RCC 7860 (cell line): ENCODE measurements at places on chromosomes 2 and 18.

DNA sequence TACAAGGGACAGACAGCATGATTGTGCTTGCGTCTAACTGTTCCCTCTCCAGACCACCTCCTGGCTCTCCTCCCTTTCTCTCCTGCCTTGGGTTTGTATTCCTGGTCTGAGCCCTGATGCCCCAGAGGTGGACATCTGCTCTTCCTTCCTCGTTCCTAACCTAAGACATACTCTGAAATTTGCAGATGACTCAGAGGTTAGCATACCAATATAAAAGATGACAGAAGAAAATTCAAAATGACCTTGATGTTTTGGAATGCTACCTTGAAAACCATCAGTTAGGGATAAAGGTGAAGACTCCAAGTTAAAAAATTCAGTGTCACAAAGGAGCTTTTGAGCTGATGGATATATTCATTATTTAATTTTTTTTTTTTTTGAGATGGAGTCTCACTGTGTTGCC, 12.9 kb downstream of the SMYD1 start:
- DNase-seq: no peak

GRCh38 chr2:8138923-8139667, 542.8 kb upstream of the ID2 start:
- DNase-seq: no peak

DNA sequence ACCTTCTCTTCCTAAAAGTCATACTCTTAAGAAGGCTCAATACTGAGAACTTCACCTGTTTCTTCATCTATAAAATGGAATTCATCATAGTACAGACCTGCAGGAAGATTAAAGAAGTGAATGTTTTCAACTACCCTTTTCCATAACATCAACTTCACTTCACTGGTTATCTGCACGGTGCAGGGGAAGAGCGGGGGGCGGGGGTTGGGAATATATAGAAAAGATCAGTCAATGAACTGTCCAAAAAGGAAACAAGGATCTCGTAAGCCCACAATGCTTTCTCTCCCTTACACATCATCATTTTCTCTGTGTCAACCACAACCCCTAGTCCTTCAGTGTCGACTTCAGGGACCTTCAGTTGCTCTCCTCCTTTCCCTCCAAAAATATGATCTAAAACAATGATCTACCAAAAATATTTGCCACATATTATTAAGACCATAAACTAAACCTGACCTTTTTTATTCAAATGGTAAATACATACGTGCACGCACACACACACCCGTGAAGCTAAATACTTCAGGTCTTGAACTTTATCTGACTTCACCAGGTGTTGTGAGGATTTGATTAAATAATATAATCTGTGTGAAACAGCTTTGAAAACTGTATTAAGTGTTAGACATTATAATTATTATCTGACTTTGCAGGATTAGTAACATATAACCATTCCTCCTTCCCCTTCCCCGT, 4.9 kb downstream of the MBOAT2 start:
- DNase-seq: no peak

DNA sequence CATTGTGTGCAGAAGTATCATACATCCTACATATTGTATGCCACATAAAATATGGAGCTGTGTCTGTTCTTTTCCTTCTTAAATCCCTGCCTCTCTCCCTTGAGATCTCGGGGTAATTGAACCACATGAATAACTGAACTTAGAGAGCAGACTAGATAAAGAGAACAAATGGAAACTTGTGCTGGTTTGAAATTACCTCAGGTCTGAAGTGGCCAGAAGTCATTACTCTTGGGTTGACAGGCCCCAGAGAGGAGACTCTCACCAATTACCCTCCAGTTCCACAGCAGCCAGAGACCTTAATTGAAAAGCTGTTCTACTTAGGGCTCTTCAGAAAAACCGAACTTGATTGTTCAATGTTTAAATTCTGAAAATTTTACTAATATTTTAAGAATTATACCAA, 5.0 kb upstream of the ADAM17 start:
- DNase-seq: no peak

DNA sequence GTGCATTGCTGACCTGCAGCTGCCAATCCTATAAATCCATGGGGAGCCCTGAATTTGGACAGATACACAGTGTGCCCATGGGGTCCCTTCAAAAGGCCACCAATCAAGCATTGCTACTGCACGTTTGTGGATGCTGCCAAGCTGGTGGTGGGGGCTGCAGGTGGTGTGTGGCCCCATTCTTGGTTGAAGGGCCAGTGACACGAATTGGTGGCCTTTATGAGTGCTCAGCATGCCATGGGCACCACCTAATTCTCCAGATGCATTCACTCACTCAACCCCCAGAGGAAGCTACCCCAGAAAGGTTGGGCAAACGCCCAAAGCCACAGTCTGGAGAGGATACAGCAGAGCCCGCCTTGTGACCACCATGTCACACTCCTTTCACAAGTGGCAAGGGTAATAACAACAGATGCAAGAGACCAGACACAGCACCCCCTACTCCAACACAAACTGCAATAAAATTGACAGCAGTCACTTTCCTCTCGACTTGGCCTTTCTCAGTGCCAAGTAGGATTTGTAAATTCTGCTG, 27.1 kb downstream of the MC2R start:
- no peak for DNase-seq

GRCh38 chr2:106899786-106900530, 14.0 kb upstream of the ST6GAL2 start:
- no peak for DNase-seq

DNA sequence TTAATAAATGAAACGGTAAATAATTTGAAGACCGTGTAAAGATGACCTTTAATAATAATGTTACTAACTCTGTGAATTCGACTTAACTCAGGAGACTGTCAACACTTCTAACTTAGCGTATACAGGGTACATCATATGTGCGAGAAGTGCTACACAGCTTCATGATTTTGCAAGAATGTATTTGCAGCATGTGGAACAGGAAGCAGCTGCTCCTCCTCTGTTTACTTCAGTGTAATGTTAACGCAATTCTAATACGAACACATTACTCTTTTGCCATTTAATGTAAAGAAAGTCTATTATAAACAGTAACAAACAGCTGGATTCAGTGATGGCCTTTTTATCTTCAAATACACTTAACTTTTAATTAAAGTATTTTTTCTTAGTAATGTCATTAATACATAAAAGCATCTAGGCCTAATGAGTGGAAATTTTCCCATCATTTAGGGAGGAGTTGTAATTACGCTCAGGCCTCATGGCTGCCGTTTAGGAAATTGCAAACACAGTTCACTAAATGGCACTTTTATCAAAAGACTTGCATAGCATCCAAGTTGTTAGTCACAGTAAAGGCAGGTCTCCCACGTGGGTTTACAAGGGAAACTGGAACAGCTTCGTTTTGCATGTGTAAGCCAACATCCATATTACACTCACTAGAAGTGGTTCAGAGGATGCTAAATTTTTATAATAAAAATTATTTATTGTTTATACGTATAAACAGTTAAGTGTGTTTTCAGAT, 635.7 kb downstream of the FBXO15 start:
- no peak for DNase-seq

- DNase-seq: no peak
Measured at GRCh38 chr2:107062173-107062572, 176.2 kb upstream of the ST6GAL2 start.

DNA sequence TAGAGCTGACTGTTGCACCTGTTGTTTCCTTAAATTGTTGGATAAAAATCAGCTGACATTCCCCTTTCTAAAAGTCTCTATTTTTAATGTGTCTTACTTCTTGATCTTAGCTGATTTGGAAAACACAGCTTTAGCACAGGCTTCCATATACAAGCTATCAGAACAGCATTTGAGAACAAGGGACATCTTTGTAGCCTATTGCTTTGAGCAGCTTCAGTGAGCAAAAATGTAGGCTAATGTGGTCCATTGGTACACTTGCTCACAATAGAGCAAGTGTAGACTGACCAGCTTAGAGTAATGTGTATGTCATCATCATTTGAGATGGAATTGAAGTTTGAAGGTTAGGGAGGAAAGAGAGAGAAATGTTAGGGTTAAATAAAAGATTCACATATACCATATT, 7.0 kb downstream of the INPP1 start:
- no peak for DNase-seq

DNA sequence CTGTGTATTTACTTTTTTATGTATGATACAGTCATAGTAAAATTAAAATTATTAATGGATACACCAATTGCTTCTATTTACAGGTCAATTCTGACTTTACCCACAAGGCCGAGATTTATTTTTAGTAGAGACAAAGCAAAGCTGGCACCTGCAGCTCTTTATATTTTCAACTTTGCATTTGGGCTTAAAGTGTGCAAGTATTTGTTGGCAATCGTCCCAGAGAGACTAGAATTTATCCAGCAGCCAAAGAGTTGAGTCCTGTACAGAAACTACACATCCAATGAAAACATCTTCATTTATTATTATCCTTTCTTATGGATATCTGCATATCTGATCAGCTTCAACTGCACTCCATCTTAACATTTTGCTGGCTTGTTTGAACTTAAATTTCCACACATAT, 485.6 kb downstream of the SOX11 start:
- no peak for DNase-seq

DNA sequence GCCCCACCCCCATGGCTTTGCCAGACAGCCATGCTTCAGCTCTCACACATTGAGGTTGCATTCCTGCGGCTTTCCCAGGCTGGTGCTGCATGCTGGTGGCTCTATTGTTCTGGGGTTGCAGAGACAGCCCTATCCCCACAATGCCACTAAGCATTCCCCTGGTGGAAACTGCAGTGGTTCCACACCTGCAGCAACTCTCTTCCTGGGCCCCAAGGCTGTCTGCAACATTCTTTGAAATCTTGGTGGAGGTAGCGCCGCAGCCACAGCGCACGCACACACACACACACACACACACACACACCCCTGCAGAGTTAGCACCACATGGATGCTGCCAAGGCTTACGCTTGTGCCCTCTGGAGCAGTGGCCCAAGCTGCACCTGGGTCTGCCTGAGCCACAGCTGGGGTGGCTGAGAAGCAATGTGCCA, 21.4 kb downstream of the SFXN5 start:
- peak; percentile 20 for DNase-seq

- DNase-seq: no peak
Measured at GRCh38 chr2:128282246-128282975, 36.3 kb downstream of the HS6ST1 start.

DNA sequence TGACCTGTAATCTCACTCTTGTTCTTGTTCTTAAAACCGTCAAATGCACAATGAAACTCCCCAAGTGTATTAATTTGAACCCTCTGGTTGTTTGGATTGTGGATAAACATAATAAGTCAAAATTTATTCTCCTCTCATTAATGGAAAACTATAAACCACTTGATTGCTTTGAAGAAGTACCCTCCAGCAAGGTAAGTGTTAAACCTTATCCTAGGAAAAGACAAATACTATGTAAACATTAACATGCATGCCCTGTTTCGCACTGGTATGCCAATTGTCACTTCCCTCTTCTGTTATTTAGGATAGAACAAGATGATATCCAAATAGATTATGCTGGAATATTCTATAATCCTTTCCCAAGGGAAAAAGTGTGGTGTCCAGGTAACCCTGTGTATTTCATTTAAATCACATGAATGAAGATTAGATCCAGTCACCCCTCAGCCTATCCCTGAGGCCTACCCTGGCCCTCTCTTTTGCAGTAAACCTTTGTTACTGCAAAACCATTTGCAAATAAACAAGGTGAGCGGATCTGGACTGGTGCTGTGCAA, 1.3 kb downstream of the ADI1 start:
- DNase-seq: no peak

DNA sequence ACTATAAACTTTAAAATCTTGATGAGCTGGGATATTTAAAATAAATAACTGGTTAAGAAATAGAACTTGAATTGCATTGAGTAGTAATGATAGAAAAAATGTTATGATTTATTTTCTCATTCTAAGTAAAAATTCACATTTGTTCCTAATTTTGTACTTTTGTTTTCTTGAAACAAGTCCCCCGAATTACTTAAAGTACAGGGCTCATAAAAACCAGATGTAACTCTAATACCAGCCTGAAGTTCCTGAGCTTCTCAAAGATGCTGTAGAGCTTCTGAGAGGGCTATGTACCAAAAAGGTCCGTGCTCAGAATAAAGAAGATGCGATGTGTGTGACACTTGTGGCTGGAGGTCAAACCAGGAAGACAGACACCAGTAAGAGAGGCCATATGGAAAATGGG, 116.1 kb upstream of the TACR1 start:
- DNase-seq: no peak

DNA sequence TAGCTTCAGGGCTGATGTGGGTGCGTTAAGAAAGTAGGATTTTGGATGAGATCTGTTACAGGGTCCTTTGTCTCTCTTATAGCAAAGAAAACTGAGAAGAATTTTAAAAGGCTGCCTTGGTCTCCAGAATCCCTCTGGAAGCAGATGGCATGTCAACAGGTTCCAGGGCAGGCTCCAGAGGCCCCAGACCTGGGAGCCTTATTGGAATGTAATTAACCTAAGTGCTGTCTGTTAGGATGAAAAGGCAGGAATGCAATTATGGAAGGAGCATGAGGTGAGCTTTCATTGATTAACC, 97.2 kb upstream of the PKDCC start:
- DNase-seq: no peak

GRCh38 chr2:109432421-109432820, 181.3 kb downstream of the SEPTIN10 start:
- no peak for DNase-seq

DNA sequence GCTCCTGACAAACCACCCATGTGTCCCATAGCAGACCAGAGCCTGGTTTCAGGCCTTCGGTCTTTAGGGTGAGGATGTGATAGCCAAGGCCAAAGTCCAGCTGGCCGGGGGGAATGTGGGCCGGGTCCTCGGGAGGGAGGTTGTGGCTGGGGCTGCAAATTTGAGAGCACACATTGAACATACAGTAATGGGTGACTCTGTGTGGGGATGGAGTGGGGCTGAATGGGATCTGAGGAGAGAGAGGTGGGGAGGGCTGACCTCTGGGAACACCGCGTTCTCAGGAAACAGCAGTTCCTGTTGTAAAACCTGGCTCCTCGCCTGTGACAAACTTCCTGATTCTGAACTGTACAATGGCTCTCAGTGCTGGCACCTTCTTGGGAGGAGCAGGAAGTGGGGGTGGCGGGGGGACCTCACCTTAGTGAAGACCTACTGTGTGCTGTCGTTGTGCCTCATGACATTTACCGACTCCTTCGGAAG, 48.8 kb downstream of the MCFD2 start:
- no peak for DNase-seq

GRCh38 chr18:54150226-54150625, 74.2 kb downstream of the MBD2 start:
- no peak for DNase-seq

- no peak for DNase-seq
Measured at GRCh38 chr2:143132355-143132754, 3.1 kb downstream of the ARHGAP15 start.

DNA sequence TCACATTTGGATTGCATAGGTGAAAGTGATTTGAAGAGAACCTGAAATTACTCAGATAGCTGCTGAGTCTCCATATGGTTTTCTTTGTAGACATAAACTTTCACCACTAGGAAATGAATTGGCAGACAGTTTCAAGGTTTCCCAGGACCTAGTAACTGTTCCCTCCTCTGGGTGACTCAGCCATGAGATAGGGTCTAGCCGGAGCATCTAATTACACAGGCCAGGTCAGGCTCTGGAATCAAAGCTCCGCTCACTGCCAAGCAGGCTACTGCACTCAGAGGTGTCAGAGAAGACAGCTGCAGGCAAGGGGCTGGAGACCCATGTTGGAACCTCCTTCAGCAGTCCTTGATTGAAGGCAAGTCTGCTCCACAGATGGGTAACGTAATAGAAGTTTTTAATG, 429.2 kb downstream of the TNS1 start:
- DNase-seq: no peak

GRCh38 chr2:54579682-54580620, 123.8 kb downstream of the SPTBN1 start:
- peak; percentile 52 for DNase-seq
